ENCODE measurements at places on chromosomes 7 and 10.

DNA sequence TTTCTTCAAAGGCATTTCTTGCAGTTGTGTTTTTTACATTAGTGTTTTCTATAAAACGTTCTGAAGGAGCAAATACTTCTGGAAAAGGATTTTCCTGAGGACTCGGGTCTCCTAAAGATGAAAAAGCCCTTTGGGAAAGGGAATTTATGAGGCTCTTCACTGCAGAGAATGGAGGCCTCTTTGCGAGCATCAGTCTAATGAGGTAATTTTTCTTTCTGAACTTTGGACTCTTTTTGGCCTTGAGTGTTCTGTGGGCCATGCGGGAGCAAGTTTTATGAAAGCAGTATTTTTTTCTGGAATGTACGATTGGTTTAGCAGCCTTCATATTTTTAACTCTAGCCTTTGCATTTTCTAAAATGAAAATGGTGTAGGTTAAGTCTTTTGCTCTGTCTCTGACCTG lies 6.4 kb upstream of the ACBD5 start:
- no peak for DNase-seq

GRCh38 chr10:113274176-113274829 lies 278.6 kb upstream of the HABP2 start:
- no peak for DNase-seq

- DNase-seq = no peak
Observed at GRCh38 chr10:97047083-97047736, 138.5 kb downstream of the SLIT1 start.

DNA sequence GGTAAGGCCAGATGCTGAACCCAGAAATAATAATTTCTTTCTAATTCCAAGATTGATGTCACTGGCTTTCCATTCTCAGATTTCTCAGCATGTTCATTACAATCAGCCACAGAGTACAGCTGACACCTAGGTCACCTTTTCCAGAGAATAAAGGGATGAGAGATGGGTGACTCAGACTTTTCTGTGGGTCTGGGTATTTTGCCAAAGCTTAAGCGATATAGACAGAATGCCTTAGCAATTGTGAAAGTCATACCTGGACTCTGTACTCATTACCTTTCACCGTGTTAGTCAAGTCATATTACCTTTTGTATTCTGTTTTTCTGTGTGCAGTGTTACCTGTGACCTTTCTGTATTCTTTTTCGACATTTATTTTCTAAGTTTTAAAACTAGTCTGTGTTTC lies 10.6 kb upstream of the PRTFDC1 start:
- no peak for DNase-seq

GRCh38 chr10:120209124-120209762 lies 247.8 kb upstream of the PLPP4 start:
- DNase-seq = no peak

- DNase-seq = no peak
Observed at GRCh38 chr7:19403691-19404090, 258.5 kb upstream of the FERD3L start.

- no peak for DNase-seq
Observed at GRCh38 chr7:462173-463103, 57.2 kb downstream of the PDGFA start.

GRCh38 chr10:49632406-49633317 lies 18.8 kb downstream of the CHAT start:
- no peak for DNase-seq

DNA sequence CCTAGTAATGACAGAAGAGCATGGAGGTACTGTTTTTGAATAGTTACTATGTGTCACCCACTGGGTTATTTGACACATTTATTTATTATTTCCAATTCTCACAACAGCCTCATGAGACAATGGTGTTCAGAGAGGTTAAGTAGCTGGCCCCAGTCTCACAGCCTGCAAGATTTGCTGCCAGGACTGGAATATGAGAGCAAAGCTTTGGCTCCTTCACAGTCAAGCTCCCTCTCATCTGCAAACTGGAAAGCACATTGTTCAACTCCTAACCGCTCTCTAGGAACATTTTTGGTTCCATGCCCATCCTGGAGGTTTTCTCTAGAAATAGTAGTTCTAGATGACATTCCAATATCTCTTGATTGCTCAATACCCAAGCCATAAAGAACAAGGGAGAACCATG lies 75.5 kb upstream of the CXCL12 start:
- DNase-seq = no peak

- peak; percentile 70 for DNase-seq
Observed at GRCh38 chr10:100008142-100008522, 1.6 kb downstream of the DNMBP start.

DNA sequence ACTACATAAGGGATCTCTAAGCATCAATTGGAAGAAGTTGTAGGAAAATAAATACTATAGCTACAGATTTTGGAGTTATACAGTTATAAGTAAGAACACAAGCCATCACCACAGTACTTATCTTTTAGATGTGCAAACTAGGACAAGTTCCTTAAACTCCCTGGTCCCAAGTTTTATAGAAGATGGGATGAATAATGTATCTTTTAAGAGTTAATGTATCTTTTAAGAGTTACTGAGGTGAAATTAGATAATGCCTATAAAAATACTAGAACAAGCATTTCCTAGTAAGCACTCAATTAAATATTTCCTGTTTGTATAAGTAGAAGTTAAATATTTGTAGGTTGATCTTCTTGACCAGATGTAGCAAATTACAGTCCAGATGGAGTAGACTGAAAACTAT lies 56.8 kb downstream of the SEMA3A start:
- no peak for DNase-seq

DNA sequence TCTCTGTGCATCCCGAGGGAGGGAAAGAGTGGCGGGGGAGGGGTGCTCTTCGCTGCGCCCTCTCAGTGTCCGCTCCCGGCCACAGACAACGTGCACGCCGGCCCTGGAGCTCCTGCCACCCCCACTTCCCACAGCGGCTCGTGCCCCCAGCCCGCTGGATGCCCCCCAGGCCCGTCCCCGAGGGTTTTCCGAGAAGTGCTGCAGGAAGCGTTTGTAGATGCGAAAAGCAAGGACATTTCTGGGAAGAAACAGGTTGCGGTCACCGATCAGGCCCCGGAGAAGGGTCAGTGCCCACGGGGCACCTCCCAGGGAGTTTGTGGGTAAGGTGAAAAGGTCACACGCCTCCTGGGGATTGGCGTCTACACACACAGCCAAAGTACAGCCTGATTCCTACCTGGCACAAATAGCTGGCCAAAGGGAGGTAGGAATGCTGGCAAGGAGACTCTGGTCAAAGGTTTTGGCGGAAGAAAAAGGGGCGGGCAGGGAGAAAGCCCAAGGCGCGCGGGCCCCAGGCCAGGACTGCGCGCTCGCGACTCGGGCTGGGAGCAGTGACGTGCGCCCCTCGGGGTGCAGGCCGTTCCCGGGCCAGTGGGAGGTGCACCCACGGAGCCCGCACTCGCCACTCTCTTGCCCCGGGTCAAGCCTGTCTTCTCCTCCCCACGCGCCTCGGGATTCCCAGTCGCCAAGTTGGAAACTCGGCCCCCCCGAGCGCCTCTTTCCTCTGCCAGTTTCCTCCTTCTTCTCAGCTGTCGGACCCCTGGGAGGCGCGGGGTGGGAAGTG lies 1.5 kb upstream of the NRP1 start:
- no peak for DNase-seq

- no peak for DNase-seq
Observed at GRCh38 chr10:11639849-11640764, 28.7 kb upstream of the USP6NL start.

- DNase-seq = no peak
Observed at GRCh38 chr10:131210181-131210580, 101.3 kb downstream of the TCERG1L start.

DNA sequence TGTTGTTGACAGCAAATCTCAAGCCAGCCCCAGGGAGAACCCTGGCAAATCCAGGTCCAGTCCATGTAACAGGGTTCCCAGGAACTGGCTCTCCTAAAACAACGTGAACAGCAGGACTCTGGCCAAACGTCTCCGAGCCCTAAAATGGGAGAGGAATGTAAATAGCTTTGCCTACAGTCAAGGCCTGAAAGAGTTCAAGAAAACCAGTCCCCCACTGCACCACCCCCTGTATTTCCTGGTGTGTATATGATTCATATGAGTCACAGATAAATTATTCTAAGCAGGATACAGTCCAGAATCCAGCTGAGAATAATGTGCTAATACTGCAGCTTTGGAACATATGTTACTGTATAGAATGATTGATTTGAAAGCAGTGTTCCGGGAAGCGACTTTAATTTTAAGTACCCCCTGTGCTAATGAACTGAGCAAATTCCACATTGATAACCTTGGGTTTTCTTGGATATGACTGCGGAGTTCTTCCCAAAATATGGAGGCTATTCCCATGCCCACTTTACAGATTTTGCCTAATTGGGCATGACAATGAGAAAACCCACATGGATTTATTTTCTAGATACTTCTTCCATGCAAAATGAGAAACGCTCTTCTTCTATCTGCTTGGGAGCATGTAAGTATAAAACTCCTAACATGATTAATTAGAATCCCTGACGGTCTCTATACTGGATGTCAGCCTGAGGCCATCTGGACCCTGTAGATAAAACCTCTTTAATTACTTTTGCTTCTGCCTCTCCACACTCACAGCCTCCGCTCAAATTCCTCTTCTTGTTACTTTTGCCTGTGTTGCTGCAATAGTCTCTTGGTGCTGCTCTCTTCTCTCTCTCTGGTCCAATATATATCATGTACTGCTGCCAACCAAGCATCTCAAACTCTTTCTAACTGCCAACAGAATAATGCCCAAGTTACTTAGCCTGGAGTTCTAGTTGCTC lies 50.2 kb downstream of the LAMB4 start:
- no peak for DNase-seq

GRCh38 chr7:144027974-144028373 lies 20.8 kb upstream of the OR2A5 start:
- no peak for DNase-seq

GRCh38 chr7:146232604-146233003 lies 116.0 kb downstream of the CNTNAP2 start:
- no peak for DNase-seq

DNA sequence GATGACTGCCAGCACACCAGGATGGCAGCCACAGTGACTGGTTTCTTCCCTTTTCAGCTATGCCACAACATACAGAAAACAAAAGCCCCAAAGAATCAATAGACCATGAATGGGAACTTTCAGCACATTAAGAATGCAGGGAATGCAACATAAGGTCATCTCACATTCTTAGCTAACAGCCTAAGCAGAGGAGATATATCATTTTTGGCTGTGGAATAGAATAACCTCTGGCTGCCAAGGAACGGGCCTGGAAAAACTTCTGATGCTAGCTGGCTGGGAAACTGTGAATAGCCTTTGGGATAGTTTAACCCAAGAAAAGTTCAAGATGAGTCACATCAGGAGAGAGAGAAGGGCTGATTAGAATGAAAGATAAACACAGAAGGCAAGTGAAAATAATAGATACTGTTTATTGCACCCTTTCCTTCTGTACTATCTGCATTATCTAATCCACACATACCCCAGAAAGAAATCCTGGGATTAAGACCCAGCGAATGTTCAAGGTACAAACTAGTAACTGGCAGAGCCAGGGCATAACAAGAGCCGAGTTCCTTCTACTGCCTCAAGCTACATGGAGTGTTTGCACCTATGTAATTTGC lies 169.2 kb downstream of the SEMA3A start:
- no peak for DNase-seq

DNA sequence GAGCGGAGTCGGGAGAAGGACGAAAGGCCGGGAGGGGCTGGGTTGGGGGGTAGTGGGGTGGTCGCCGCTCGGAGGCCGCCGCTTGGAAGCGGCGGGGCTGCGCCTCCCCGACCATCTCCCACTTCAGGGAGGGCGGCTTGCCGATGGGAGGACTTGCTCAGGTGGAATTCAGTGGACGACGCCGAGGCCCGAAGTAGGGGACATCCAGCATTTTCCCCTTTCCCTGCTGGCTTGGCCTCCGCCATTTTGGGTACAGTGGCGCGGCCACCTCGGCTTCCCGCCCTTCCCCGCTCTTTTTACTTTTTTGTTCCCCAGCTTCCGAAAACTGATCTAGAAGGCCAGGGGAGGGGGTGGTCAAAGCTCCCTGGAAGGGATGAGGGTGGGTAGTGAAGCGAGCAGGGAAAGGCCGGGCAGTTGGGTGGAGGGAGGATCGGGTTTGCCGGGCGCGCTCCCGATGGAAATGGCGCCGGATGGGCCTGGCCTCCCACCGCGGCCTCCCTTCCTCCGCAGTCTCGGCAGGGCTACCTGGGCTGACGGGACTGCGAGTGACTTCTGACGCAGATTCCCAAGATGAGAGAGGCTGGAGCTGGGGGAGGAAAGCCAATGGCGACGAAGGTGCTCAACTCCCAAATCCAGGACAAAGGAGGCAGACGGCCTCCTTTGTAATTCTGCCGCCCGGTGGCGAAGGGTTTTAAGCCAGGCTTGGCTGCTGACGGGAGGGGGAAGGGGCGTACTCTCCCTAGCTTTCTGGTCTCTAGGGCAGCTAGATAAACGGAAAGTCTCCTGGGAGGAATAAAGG lies at the start of gene PBLD:
Gene PBLD (minus strand): TSS at position 670 of the 799 bp plus-strand sequence. CDS start 26,084 bp downstream, outside the sequence.
- peak; percentile 92 for DNase-seq

GRCh38 chr10:116629340-116629739 lies 8.6 kb downstream of the PNLIPRP2 start:
- no peak for DNase-seq

- no peak for DNase-seq
Observed at GRCh38 chr7:132276976-132277725, 299.1 kb downstream of the PLXNA4 start.

DNA sequence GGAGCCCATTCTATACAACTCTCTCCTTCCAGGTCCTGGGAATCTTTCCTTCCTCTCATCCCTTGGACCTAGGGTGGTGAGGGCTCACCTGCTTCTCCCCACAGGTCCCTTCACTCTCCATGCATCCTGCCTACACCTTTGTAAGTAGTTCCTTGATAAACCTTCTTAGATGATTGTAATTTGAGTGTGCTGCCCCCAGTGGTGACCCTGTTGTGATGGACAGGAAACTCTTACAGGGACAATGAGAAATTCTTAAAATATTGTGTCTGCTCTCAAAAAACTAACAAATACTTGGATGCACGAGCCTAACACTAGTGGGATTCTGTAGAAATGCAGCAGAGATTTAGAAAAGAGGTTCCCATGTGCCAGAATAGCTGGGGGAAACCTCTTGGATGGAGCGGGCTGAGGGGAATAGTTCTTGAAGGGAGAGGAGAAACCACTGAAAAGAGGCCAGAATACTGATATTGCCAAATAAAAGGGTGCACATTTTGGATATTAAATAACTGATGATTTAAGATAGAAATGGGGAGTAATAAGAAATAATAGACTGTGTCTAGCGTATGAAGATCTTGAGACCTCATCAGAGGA lies 6.7 kb upstream of the PAXIP1 start:
- peak; percentile 65 for DNase-seq

DNA sequence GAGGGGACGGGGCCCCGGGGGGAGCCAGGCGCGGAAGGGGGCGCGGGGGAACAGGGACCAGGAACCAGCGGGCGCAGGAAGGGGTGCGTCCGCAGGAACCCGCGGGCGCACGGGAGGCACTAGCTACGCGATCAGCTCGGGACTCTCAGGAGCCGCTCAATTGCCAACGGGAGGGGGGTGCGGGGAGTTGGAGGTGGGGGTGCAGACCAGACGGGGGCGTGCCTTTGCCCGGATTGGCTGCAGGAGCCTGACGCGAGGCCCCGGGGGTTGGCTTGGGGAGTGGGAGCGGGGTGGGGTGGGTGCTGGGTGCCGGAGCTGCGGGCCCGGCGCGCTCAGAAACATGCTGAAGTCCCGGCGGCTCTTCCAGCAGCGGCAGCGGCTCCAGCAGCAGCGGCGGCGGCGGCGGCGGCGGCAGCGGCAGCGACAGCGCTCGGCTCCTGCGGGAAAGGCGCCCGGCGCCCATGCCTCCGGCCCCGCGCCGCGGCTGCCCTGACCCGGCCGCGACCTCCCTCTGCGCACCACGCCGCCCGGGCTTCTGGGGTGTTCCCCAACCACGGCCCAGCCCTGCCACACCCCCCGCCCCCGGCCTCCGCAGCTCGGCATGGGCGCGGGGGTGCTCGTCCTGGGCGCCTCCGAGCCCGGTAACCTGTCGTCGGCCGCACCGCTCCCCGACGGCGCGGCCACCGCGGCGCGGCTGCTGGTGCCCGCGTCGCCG lies at the start of gene ADRB1:
Gene ADRB1 (plus strand): TSS at position 335 of the 715 bp plus-strand sequence. CDS start 267 bp downstream, at position 602.
- DNase-seq = peak; percentile 76
